ENCODE measurements at places on chromosomes 16 and 17.

- DNase-seq = no peak
These were observed 265.1 kb downstream of the WWOX start for GRCh38 chr16:78364556-78364880.

DNA sequence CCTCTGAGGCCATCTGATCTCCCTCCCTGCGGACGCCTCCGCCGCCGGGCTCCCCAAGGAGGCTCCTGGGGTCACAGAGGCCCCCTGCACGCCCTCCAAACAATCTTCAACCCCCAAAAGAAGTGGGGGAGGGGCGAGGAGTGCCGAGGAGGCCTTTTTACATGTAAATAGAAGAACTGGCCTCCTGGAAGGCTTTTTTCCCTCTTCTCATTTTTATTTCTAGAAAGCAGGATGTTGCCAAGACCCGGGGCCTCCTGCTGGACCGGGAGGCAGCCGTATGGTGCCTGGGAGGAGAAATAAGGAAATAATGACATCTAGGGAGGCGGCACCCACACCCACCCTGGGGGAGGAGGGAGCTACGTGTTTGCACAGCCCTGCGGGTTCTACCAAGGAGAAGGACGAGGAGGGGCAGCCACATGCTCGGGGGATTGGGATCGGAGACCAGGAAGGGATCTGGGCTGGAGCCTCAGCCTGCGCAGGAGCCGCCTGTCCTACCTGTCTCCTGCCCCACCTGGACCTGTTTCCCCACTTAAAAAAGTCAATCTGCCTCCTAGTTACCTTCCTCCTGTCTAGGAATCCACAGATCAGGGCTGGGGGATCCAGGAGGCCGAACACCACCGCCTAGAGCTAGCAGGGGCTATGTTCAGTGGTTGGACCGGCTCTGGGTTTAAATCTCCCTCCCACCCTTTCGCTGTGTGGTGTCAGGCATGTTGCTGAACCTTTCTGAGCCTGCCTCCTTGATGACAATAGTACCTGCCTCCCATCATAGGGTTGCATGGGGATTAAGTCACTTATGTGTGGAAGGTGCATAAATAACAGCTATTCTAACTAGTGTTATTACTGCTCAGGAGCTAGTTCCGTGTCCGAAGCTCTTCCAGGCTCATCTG lies 175.7 kb upstream of the GSE1 start:
- no peak for DNase-seq

DNA sequence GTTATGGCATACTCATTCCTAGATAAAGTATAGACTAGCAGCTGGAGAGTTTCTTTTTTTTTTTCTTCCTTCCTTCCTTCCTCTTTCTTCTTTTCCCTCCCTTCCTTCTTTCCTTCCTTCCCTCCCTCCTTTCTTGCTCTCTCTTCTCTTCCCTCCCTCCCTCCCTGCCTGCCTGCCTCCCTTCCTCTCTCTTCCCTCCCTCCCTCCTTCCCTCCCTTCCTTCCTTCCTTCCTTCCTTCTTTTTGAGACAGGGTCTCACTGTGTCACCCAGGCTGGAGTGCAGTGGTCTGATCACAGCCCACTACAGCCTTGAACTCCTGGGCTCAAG lies 7.0 kb upstream of the SNTB2 start:
- no peak for DNase-seq

- peak; percentile 27 for DNase-seq
These were observed 12.9 kb downstream of the ZNRF1 start for GRCh38 chr16:75011634-75012307.

GRCh38 chr17:31788956-31789355 lies 70.1 kb downstream of the COPRS start:
- no peak for DNase-seq

DNA sequence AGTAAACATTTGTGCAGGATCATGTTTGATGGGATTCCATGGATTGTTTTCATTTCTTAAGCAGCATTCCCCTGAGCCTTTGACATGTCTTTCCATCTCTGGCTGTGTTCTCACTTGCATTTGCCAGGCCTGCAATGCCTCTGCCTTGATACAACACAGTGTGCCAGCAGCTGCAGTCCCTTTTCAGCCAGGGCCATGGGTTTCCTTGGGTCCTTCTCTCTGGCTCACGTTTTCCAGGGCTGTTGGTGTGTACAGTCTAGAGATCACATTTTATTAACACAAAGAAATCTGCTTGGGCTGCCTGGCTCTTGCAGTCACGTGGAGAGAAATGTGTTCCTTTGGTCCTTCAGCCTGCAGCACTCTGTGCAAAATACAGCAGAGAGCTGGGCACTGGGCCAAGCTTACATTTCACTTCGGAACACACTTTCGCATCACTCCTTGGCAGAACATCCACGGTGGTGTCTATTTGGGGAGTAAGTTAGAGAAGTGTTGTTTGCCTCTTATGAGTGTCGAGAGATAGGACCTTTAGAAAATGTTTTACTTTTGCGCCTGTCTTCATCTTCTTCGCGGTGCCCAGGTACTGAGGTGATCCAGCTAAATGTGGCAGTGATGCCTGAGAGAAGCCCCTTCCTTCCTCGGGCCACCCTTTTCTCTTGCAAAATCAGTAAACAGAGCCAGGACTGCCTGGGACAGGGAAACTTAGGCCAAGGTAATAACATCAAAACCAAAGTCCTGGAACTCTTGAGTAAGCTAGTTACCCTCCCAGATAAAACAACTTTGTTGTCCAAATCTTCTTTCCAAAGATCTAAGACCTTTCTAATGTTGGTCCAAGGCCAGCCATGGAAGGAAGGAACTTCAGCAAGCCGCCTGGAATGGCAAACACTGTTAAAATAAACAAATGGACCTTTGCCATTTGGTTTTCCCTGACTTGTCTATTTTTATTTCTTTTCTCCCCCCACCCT lies 20.9 kb downstream of the HLF start:
- DNase-seq = no peak

DNA sequence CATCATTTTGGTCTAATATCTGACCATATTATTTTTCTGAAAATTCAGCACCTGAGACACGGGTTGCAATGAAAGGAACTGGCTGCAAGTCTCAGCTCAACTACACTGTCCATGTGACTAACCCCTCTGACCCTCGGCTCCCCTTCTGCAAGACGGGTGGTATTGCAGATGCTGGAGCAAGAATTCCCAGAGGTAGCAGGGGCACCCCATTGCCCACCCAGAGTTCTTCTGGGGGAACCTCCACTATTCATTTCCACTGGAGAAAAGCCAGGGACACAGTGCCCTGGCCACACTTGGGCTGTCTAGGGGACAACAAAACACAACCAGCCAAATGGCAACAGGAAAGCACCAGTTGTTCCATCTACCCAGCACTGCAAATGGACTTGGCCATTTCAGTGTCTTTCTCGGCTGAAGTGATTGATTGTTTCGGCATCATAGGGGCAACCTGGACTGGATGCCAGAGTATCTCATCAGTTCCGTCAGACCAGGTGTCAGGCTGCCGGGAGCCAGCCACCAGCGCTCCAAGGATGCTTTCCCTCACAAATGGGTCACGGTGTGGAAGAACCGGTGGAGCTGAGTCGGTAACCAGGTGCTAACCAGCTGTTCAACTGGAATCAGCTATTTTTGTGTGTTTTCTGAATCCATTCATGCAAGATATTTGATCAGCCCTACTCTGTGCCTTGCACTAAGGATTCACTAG lies 58.1 kb downstream of the C16orf78 start:
- DNase-seq = no peak

- peak; percentile 9 for DNase-seq
These were observed at the start of gene MPP3 for GRCh38 chr17:43832976-43833829. MPP3 (minus strand) TSS chr17:43833146; CDS start chr17:43831906, 1,240 bp downstream.

DNA sequence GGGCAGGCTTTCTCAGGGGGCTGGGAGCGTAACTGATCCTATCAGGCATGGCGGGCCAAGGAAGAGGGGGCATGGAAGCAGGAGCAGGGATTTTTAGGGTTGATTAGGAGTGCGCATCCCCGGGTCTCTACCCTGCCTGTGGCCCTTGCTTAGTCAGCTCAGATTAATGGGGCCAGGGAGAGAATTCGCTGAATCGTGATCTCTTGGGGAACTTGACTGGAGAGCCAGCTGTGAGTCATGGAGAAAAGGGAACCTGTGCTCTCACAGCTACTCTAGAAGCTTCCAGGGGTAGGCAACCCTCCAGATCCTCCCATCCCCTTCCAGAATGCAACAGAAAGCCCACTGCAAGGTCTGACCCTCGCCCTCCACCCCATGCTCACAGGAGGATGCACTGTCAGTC lies 3.6 kb downstream of the FOXN1 start:
- no peak for DNase-seq

- no peak for DNase-seq
These were observed 16.9 kb downstream of the POLR3K start for GRCh38 chr16:36336-36984.

DNA sequence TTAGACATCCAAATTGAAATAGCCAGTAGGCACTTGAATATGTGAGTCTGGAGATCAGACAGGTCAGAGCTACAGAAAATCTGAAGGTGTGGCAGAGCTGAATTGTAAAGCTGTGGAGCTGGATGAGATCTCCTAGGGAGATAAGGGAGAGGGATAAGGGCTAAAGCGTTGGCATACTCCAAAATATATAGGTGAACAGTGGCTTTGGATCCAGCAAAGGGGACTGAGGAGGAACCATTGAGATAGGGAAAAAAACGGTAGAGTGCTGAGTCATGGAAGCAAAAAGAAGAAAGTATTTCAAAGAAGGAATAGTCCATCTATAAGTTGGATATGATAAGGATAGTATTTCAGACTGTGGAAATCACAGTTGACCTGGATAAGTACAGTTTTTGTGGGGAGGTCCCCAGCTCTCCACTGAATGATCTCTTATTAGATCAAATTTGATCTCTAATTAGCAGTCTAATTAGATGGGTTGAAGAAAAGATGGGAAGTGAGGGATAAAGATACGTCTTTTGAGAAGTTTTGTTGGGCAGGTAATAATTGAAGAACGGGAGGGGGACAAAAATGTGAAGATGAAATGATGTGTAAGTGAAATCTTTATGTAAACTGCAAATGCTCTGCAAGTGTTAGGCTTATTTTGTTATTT lies 587 bp upstream of the DBF4B start:
- DNase-seq = no peak

DNA sequence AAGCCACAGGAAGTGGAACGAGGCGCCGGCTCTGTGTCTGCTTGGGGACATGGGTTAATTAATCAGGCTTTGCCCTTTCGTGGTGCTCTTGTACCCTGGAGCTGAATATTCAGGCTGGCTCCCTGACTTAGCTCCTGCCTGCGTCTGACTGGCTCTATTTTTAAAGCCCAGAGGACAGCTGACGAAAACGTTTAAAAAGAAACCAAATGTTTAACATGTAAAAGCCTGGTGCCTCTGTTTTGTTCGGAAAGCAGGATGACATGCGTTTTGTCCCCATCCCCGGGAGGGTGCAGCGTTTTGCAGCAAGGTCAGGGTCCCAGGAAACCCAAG lies 61.1 kb downstream of the NT5M start:
- DNase-seq = no peak

- no peak for DNase-seq
These were observed 119.2 kb upstream of the PMFBP1 start for GRCh38 chr16:72291121-72291520.

DNA sequence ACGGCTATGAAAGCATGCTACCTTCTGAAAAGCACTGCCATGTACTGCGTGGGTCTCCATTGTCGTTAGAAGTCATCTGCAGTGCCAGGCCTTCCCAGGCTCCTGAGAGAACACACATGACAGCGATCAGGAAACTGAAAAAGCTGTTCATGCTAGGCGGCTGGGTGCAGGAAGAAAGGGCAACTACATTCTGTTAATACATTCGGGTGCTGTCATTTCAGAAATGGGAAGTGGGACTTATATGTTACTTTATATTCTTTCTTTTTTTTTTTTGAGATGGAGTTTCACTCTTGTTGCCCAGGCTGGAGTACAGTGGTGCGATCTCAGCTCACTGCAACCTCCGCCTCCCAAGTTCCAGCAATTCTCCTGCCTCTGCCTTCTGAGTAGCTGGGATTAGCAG lies 19.9 kb downstream of the CFAP20 start:
- no peak for DNase-seq

GRCh38 chr16:80986557-80986956 lies 20.1 kb downstream of the CMC2 start:
- no peak for DNase-seq

GRCh38 chr16:252366-253337 lies 18.0 kb downstream of the FAM234A start:
- no peak for DNase-seq

- DNase-seq = no peak
These were observed 3.0 kb upstream of the NLRC3 start for GRCh38 chr16:3580251-3580651.

- no peak for DNase-seq
These were observed 65.3 kb downstream of the METRNL start for GRCh38 chr17:83144421-83145357.

- DNase-seq = no peak
These were observed 202.2 kb downstream of the ENGASE start for GRCh38 chr17:79276821-79277220.

DNA sequence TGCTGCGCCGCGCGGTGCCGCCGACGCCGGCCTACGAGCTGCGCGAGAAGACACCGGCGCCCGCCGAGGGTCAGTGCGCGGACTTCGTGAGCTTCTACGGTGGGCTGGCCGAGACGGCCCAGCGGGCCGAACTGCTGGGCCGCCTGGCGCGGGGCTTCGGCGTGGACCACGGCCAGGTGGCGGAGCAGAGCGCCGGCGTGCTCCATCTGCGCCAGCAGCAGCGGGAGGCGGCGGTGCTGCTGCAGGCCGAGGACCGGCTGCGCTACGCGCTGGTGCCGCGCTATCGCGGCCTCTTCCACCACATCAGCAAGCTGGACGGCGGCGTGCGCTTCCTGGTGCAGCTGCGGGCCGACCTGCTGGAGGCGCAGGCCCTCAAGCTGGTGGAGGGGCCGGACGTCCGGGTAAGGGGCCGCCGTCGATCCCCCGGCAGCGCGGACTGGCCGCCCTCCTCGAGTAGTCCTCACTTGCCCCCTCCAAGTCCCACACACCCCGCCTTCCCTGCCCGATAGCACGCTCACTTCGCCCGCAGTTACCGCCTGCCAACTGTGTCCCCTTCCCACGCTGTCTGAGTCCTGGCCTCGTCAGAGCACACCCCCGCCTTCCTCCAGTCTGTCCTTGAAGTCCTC lies 470 bp downstream of the MLYCD start:
- no peak for DNase-seq

- no peak for DNase-seq
These were observed 23.4 kb downstream of the SLC25A10 start for GRCh38 chr17:81735264-81736102.

- no peak for DNase-seq
These were observed 18.5 kb downstream of the FCSK start for GRCh38 chr16:70472786-70473433.

All from stimulated activated CD4-positive, alpha-beta T cell treated with anti-CD3 and anti-CD28 coated beads, TNF-alpha, amount 100 ng/mL, for 24 hours (primary cell).